Activated CD8-positive, alpha-beta memory T cell treated with anti-CD3 and anti-CD28 coated beads, Interleukin-2, amount 50 U/mL, for 48 hours (primary cell): ENCODE measurements at places on chromosomes 11 and 22.

DNA sequence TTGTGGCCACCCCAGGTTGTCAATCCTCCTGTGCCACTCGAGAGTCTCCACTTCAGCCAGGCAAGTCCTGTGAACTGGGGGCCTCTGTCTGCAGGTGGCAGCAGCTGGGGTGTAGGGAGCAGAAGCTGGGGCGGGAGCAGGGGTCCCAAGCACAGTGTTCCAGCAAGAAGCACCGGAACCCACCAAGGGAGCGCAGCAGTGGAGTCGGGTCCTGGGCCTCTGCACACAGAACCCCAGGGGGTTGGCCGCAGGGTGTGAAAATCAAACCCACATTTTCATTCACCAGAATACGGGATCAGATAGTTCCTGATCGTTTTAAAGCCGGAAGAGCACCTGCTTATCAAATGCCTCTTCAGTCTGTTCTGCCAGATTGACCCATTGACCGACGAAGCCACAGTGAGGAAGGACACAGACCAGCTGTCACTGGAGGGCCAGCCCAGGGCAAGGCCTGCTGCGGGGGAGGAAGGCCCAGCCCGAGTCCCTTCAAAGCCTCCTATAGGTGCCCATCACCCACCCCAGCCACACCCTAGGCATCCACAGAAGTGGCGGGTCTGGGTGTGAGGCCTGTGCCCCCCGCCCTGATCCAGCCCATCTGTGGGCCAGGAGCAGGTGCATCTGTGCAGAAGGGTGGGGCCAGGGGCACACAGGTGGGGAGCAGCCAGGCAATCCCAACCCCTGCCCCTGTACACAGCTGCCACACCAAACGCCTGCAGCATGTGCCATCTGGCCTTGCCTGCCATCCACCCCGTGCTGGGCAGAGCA lies 34.1 kb downstream of the RSPH14 start:
- no peak for DNase-seq

- no peak for DNase-seq
These were observed 270.7 kb downstream of the TBC1D22A start for GRCh38 chr22:47032956-47033647.

DNA sequence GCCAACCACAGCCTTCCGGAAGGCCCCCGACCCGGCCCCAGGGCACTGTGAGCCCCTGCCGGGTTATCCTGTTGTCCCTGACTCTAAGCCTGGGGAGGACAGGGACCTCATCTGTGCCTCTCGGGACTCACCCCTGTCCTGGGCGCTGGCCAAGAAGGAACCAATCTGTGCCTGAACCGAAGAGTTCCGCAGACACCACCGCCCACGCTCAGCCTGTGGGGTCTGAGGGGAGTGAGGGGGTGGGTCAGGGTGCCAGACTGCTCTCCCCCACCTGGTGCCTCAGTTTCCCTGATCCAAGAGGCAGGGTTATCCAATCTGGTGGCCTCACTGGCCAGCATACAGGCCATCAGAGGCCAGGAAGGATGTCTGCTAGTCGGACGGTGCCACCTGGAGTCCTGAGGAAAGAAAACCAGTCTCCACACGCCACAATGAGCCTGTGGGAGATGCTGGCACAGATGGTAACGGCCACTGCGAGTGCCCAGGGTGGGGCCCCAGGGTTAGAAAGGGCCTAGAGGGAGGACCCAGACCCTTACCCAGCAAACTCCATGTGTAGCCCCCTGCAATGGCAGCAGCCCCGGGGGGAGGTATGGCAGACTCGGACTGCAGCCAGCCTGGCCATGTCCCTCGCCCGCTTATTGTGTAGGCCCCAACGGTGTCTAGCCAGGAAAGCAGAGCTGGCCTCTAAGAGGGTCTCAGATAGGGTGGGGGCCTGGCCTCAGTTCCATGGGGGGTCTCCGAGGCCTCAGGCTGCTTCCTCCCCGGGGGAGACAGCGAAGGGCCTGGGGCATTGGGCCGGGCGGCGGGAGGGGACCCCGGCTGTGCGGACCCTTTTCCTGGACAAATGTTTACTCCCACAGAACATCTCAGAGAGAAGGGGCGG lies 827 bp upstream of the TNNT3 start:
- no peak for DNase-seq

- no peak for DNase-seq
These were observed 362.2 kb downstream of the CTTN start for GRCh38 chr11:70760416-70761020.

DNA sequence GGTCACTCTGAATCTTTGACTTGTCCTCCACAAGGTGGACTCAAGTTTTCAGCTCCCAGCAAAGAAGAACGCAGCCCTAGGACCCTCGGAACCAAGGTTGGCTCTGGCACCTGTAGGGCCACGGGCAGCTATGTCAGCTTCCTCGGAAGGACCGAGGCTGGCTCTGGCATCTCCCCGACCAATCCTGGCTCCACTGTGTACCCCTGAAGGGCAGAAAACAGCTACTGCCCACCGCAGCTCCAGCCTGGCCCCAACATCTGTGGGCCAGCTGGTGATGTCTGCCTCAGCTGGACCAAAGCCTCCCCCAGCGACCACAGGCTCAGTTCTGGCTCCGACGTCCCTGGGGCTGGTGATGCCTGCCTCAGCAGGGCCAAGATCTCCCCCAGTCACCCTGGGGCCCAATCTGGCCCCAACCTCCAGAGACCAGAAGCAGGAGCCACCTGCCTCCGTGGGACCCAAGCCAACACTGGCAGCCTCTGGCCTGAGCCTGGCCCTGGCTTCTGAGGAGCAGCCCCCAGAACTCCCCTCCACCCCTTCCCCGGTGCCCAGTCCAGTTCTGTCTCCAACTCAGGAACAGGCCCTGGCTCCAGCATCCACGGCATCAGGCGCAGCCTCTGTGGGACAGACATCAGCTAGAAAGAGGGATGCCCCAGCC lies 2.2 kb downstream of the INPP5J start:
- DNase-seq, result no peak

- no peak for DNase-seq
These were observed 25.1 kb downstream of the SBF2 start for GRCh38 chr11:10268746-10269488.

- no peak for DNase-seq
These were observed 157.8 kb upstream of the TRPC6 start for GRCh38 chr11:101741479-101742175.

DNA sequence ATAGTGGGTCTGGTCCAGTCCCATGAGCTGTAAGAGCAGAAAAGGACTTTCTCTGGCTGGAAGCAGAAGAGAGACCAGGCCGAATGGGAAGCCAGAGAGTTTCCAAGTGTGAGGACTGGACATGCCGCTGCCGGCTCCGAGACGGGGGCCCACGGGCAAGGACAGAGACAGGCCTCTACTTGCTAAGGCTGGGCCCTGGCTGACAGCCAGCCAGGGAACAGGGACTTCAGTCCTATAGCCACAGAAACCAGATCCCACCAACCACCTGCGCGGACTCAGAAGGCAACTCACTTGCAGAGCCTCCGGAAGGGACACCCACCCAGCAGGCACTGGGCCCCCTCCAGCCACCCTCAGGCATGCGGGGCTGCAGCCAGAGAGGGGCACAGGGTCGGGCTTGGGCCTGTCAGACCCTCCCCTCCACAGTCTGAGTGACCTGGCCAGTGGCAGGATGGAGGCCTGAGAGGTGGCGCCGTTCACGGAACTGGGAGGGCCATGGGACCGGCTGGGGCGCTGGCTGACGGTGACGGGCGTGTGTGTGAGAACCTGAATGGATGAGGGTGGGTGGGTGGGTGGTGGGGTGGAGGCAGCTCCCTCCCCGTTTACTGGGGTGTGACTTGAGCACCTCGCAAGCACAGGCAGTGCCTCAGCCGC lies 47.8 kb upstream of the A4GALT start:
- DNase-seq, result no peak

- no peak for DNase-seq
These were observed 134.9 kb upstream of the HSD17B12 start for GRCh38 chr11:43545610-43546009.

DNA sequence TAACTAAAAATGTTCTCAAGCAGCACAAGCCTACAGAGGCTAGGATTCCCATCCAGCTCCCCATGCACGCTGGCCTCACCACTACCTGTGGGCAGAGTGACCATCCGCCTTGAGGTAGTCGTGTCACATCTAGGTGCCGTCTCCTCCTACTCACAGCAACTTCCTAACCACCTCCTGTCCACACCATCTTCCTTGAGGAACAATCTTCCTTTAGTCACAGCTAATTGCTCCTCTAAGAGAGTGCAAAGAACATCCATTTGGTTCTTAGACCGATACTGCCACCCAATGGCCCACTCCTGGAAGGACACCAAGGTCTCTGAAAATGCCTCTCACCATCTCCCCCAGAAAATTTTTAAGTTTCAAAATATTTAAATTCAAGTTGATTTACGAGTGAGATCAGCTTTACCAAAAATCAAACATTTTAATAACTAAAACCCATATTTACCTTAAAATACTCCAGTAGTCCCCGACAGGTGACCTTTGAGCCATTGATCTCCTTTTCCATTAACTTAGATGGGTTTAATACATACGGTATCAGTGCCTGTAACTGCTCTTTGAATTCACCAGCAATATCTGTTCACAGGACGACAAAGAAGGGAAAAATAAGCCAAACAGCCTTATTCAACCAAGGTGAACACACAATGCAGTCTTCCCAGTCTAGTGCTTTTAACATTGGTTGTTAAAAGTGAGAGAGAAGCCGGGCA lies 21.7 kb upstream of the PLAAT3 start:
- DNase-seq, result peak; percentile 70

DNA sequence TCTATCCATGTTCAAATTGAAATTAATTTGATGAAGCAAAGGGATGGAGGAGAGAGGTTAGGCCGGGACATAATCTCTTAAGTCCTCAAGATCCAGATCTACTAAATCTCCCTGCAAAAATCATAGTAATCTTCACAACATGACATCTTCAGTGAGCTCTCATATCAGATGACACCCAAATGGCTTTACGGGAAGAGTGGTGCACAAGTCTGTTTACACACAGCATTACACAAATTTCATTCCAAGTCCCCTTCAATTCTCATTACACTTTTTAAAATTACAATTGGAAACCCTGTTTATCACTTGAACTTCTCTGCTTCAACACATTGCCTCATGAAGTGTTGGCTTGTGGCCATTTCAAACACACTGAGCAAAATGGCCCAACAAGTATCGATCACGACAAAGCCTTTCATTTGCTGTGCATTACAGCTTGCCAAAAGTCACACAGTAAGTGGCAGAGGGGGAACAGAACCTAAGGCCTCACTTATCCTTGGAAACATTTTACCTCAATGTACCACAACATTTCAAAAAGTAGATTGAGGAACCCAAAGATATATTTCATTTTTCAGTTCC lies 17.9 kb upstream of the TPH1 start:
- DNase-seq, result no peak

- DNase-seq, result no peak
These were observed 1.3 kb downstream of the MACROD1 start for GRCh38 chr11:64164392-64165312.

GRCh38 chr11:62546929-62547625 lies 471 bp upstream of the AHNAK start:
- no peak for DNase-seq

- no peak for DNase-seq
These were observed 11.1 kb upstream of the RFPL1 start for GRCh38 chr22:29427176-29427760.

DNA sequence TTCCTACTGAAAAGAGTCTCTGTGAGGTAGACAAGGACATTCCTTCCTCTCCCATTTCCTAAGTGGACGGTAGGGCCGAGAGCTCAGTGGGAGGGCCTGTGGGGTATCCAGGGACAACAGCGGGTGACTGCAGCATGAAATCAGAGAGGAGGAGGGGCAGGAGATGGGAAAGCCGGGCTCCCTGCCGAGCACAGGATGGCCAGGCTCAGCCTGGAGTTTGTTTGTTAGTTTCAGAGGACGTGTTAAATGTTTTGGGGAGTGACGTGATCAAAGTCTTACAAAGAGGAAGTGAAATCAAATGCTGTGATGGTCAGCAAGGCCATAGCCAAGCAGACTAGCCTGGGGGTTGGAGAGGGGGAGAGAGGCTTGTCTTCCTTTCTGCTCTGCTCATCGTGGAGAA lies 152.7 kb downstream of the ADAMTS15 start:
- DNase-seq, result no peak

DNA sequence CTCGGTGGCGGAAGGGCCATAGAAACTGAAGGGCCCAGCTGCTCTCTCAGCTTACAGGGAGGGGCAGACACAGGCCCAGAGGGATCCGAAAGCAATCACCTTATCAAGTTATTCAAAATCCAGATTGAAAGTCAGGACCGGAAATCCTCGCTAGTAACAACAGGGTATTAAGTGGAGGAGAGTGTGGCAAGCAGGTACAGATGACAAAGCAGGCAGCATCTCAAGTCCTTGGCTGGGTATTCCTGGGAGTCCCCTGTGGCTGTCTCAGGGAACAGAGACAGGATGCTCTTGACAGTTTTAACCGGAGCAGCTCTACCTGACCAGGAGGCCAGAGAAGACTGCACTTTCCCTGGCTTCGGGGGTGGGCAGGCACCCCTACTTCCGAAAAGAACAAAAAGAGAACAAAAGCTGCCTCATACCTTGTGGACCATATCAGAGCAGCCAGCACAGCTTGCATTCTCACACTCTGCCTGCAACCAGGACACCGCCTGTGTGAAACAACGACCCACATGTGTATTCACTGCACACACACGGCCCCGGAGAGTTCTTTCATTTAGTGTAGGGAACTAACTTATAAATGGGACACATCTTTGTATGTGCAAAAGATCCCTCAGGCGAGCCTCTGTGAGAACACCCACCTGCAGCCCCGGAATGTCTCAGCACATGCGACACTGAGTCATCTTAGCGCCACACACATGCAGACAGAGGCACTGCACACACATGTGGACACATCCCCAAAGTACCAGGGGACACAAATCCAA lies 78.3 kb downstream of the MICAL3 start:
- DNase-seq, result no peak

- no peak for DNase-seq
These were observed 430.6 kb downstream of the BUD13 start for GRCh38 chr11:116342148-116342547.

DNA sequence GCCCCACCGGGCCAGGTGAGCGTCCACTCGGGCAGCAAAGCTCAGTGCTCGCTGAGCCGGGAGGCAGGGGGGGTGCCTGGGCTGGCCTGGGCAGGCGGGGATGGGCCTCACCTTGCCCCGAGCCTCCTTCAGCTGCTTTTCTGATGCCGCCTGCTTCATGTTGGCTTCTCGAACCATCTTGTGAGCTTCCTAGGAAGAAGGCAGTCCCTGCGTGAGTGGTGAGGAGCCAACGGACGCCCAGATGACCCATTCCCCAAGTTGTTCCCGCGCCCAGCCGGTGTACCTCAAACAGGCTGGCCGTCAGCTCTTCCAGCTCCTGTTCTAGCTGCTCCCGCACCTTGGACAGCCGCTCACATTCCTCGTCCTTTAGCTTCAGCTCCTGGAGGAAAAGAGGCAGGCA lies 10.1 kb downstream of the RAB3IL1 start:
- no peak for DNase-seq

GRCh38 chr22:46893281-46894020 lies 131.0 kb downstream of the TBC1D22A start:
- DNase-seq, result no peak
